ENCODE measurements at places on chromosomes 7 and 10.

DNA sequence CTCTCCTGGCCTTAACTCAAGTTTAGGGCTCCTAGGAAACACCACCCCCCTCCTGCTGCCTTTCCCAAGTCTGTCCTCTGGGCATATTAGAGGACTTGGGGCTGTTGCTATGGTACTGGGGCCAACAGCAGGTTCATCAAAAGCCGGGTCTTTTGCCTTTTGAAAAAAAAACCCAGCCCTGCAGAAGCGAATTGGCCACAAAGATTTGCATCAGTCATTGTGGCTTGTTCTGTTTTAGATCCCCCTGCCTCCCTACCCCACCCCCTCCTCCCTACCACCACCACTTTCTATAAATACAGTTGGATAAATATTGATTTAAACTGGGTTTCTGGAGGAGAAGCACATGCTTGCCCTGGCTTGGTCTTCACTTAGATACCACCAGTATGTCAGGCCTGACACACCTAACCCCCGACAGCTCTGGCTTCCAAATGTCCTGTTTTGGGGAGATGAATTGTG is 7.0 kb downstream of the MXI1 start:
- no peak for DNase-seq

DNA sequence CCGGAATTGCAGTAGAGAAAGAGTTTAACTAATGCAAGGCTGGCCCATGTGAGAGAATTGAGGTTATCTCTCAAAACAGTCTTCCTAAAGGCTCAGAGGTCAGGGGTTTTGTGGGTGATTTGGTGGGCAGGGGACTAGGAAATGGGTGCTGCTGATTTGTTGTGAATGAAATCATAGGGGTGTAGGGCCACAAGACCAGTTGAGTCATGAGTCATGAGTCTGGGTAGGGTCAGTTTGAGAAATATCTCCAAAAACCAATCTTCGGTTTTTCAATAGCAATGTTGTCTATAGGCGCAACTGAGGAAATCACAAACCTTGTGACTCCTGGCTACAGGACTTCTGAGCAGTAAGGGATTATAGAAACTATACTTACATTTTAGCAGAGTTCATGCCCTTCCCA is 460.0 kb upstream of the NRP1 start:
- no peak for DNase-seq

DNA sequence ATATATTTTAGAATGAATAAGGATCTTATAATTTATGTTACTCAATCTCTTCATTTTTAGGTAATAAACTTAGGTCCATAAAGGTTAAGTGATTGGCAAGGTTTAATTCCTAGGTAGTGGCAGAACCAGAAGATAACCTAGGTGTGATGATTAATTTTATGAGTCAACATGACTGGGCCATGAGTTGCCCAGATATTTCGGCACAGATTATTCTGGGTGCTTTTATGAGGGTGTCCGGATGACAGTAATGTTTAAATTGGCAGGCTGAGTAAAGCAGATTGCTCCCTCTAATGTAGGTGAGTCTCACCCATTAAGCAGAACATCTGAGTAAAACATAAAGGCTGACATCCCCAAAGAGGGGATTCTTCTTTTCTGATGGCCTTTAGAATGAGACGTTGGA is 1349.3 kb upstream of the CELF2 start:
- DNase-seq, result no peak

DNA sequence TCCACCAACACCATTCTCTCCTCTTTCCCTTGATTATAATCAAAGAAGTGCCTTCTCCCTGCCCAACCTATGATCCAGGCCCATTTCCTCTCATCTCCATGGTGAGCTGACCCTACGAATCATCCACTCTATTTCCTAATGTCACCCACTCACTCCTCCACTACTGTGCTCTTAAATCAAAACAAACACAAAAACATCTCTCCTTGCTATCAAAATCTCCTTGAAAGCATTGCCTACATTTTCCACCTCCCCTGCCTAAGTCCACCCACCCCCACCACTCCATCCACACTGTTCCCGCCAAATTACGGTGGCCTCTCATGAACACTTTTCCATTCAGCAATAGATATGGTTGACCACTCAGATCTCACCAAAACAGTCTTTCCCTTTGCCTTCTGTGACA is 5.3 kb downstream of the DYDC1 start:
- no peak for DNase-seq

GRCh38 chr7:91683823-91684222 is 196.7 kb downstream of the MTERF1 start:
- no peak for DNase-seq

DNA sequence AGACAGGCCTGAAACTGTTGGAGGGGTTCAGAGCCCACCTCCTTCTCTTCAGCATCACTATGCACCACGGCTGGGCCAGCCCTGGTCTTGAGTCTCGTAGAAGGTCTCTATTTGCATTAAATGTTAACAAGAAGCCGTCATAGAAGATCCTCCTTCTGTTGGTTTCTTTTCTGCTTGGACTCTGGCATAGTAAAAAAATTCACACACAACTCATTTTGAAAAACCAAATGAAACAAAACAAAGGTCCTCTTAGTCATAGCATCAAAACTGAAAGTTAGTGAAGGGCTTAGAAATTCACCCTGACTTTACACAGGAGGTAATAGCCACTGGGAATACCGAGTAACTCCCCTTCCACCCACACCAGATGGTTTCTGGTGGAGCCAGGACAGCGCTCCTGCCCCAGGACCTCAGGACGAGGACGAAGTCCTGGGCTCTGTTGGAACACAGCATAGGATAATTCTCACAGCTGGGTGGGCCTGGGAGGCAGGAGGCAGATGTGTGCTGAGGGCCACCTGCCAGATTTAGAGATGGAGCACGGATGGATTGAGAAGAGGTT is 248.4 kb upstream of the KLF6 start:
- DNase-seq, result no peak

DNA sequence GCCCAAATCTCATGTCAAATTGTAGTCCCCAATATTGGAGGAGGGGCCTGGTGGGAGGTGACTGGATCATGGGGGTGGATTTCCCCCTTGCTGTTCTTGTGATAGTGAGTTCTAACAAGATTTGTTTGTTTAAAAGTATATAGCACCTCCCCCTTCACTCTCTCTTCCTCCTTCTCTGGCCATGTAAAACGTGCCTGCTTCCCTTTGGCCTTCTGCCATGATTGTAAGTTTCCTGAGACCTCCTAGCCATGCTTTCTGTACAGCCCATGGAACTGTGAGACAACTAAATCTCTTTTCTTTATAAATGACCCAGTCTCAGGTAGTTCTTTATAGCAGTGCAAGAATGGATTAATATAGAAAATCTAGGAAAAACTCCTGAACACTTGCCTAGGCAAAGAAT is 202.1 kb upstream of the SLC26A5 start:
- DNase-seq, result no peak

DNA sequence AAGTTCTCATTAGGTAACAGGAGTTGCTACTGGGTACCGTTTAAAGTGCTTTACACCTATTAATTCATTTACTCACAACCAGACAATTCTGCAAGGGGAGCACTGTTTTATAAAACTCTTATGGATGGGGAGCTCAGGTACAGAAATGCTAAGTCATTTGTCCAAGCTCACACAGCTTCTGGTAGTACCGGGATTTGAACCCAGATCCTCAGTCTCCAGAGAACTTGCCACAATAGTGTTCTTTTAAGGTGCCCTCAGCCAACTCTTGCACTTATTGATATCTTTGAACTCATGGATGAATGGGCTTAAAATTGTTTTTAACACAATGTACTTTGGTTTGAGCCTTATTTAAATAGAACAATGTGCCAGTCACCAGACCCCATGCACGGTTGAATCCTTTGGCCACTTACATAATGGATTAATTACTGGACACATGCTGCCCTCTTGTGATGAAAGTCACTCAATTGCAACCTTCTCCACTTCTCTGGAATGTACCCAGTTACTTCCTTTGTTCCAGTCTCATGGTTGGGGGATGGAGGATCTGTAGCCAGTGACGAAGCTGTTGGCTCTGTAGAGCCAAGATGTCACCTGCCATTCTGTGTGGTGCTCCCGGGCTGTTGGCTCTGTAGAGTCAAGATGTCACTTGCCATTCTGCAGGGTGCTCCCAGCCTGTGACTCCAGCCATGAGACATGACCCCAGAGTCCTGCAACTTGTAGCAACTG is 65.6 kb downstream of the NOD1 start:
- no peak for DNase-seq

- DNase-seq, result no peak
Observed at GRCh38 chr7:22001345-22002004, 55.8 kb upstream of the CDCA7L start.

- DNase-seq, result no peak
Observed at GRCh38 chr7:48416327-48416908, 245.2 kb downstream of the ABCA13 start.

DNA sequence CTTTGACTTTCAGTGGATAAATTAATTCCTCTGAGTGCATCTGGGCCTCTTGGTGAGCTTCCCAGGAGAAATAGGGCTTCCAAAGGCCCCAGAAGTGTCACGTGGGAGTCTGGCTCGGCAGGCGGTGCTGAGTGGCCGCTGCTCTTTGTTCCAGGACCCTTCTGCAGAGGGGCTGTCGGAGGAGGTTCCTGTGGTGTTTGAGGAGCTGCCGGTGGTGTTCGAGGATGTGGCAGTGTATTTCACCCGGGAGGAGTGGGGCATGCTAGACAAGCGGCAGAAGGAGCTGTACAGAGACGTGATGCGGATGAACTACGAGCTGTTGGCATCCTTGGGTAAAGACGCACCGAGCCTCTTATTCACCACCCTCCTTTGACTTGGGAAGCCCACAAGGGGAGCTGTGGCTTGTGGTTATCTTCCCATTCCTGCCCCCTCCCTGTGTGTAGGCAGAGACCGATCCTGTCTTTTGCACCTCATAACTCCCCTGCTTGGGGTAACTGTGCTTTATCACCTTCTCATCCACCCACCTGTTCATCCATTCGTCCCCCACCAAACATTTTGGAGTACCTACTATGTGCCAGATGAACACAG is 11.9 kb downstream of the ZNF862 start:
- no peak for DNase-seq

DNA sequence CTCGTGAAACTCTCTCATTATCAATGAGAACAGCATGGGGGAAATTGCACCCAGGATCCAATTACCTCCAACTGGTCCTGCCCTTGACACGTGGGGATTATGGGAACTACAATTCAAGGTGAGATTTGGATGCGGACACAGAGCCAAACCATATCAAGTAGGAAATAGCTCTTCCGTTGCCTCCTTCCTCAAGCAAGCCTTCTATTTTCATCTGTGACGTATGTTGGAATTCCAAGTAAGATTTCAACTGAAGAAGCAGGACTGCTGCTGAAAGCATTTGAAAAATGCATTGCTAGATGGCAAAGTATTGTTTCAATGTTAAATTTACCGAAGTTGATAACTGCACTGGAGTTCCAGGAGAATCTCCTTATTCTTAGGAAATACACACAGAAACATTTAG is 178.1 kb upstream of the GALNT17 start:
- DNase-seq, result no peak

- no peak for DNase-seq
Observed at GRCh38 chr7:154931906-154932305, 71.0 kb downstream of the PAXIP1 start.

GRCh38 chr7:15560968-15561367 is 847 bp downstream of the AGMO start:
- DNase-seq, result no peak

- DNase-seq, result no peak
Observed at GRCh38 chr7:22726907-22727713, at the start of gene IL6. TSS of gene IL6 (plus strand) at chr7:22727200. CDS start at chr7:22727263, 63 bp downstream.

DNA sequence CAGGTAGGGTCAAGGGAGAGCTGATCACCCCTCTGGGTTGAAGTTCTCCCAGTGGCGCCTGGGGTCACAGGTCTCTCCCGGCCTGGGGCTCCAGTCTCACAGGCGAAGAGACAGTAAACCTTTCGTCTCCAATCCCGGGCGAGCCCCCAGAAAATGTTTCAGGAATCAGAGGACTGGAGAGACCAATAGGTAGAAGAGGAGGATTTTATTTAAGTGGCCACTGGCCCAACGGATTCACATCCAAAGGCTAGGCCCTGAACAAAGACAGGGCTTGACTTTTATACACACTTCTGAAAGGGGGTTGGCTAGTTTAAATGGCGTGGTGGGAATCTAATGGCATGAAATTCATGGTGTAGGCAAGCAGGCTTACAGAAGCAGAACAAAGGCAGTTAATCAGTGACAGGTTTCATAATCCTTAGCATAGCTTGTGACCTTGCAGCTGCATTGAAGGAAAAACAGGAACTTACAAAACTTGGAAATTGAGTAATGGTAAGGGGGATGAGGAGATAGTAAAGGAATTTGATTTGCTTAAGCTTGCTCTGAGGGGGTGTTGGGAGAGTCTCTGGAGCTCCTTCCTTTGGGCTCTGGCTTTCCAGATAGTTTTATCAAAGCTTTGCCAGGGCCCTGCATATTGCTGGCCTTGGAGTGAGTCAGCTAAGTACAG is 105.5 kb downstream of the TRIM24 start:
- DNase-seq, result no peak

- no peak for DNase-seq
Observed at GRCh38 chr10:21337171-21337792, 188.2 kb downstream of the SKIDA1 start.

DNA sequence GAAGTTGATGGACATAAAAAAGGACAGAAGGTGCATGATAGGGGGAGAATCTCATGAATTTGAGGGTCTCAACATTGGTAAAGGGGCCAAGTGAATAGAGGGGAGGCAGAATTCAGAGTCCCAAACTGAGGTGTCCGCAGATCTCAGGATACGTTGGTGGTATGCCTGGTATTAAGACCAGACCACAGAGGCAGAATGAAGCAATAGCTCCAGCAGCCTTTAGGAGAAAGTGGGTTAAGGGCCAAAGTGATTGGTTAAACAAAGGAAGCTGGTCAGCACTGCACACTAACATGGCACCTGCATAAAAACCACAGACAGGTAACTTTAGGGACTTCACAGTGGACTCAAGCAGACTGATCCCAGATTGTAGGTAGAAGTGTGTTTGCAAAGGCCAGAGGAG is 37.5 kb downstream of the MEST start:
- peak; percentile 32 for DNase-seq

DNA sequence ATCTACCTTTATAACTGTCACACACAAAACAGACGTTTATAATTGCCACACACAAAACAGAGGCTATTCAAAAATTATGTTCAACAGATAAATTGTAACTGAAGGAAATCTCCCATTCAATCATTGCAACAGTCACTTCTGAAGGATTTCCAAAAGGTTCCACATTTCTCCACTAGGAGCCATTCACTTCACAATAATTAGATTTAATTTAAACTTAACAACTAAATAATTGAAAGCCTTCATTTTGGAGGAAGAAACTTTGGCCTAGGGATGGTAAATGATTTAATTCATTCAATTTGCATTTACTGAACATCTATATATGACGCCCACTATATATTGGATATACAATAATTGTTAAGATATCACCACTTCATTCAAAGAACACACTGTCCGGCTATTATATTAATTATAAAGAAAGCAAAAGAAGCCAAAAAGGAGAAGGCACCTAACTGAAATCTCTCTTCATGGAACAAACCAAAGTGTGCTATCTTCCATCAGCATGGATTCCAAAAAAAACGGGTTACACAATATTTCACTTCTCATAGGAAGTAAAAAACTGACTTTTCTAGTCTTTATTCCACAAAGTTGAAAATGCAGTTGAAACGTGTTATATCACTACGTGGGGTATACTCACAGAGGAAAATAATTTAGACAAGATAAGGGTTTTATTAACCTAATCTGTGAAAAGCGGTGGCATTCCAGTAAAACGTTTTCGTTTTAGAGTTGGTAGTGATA is 1.7 kb downstream of the ATAD1 start:
- DNase-seq, result no peak
